ENCODE measurements at places on chromosomes 1 and 21. TPM values are rescaled to one million over a fixed set of nuclear protein-coding genes. Genes with fewer than 3 reads are reported as not detected.

LCE1E gene
- total RNA-seq = not detected

GRCh38 chr1:8813991-8814390 is 3.4 kb downstream of the RERE start:
- DNase-seq = no peak
- no peaks in the 10 kb centered on the region for H3K27me3 ChIP-seq
- no peaks in the 10 kb centered on the region for H3K36me3 ChIP-seq
- H3K4me3 ChIP-seq = no peak overlapping the region
- H3K4me1 ChIP-seq = peaks cover 39% of the 10 kb centered on the region
- peak overlapping the region; percentile 96 for H3K27ac ChIP-seq

- no peaks in the 10 kb centered on the region for H3K36me3 ChIP-seq
- peaks cover 5% of the 10 kb centered on the region for H3K4me1 ChIP-seq
- H3K27me3 ChIP-seq = no peaks in the 10 kb centered on the region
- no peak overlapping the region for H3K4me3 ChIP-seq
Measured at GRCh38 chr1:235817101-235817728, 49.5 kb downstream of the LYST start.

- DNase-seq = peak; percentile 93
- peak overlapping the region; percentile 35 for H3K4me3 ChIP-seq
- H3K27ac ChIP-seq = peak overlapping the region; percentile 82
- H3K4me1 ChIP-seq = peaks cover 29% of the 10 kb centered on the region
- H3K27me3 ChIP-seq = no peaks in the 10 kb centered on the region
Measured at GRCh38 chr1:28437924-28438699, 67.7 kb upstream of the RCC1 start.

DNA sequence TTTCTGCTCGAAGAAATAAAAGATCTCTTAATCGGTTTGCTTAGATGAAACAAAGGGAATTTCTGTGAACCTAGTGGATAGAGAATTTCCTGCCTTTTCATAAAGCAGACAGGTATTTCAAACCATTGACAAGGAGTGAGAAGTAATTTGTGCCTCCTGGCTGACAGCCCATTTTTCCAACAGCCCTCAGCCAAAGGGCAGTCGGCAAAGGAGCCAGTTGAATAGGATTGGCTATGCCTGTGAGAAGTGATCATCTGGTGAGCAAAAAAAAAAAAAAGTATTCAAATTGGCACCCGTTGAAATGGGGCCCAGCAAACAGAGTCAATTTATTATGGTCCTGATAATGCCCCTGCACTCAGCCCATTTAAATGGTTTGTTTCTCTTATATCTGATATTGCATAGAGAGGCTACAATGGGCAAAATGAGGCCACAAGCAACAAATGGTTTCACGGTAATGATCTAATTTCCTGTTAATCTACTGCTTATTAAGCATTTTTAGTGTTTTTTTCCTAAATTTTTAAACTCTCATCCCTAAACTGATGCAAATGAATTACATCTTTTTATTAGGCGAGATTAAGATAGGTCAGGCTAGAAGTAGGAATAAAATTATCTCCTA is 477.5 kb downstream of the NUF2 start:
- no peak overlapping the region for H3K4me3 ChIP-seq
- H3K36me3 ChIP-seq = no peaks in the 10 kb centered on the region
- H3K27me3 ChIP-seq = no peaks in the 10 kb centered on the region
- H3K27ac ChIP-seq = no peak overlapping the region

- H3K27ac ChIP-seq = no peak overlapping the region
- H3K4me1 ChIP-seq = no peaks in the 10 kb centered on the region
- H3K4me3 ChIP-seq = no peak overlapping the region
- no peak for DNase-seq
Measured at GRCh38 chr1:23931491-23931880, 18.3 kb upstream of the CNR2 start.

Data from adrenal gland (tissue), 19 donors.